ENCODE measurements at places on chromosomes 5 and 9.

- DNase-seq, result no peak
Observed at GRCh38 chr5:66710557-66711088, 114.4 kb downstream of the MAST4 start.

- no peak for DNase-seq
Observed at GRCh38 chr5:41161271-41161670, 52.1 kb downstream of the C6 start.

DNA sequence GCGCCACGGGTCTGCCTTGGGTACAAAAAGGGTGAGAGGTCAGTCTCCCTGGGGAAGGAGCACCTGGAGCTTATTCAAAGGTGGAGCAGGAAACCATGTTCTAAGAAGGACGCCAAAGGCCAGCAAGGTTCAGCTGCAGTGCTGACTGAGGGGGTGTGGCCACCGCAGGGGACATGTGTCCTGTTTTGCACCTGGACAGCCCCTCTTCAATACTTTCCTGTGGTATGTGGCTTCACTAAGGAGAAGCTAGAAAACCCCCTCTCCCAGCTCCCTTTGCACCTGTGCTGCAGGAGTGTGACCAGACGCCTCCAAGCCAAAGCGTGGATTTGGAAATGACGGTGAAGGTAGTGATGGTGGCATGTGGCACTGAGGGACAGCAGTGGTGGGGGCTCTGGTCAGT is 23.6 kb downstream of the TRIM14 start:
- DNase-seq, result no peak

GRCh38 chr5:35096216-35096615 is 48.5 kb upstream of the AGXT2 start:
- no peak for DNase-seq

- DNase-seq, result no peak
Observed at GRCh38 chr5:154369682-154370081, 76.1 kb upstream of the SAP30L start.

GRCh38 chr5:40681363-40682153 is 1.8 kb downstream of the PTGER4 start:
- DNase-seq, result no peak

DNA sequence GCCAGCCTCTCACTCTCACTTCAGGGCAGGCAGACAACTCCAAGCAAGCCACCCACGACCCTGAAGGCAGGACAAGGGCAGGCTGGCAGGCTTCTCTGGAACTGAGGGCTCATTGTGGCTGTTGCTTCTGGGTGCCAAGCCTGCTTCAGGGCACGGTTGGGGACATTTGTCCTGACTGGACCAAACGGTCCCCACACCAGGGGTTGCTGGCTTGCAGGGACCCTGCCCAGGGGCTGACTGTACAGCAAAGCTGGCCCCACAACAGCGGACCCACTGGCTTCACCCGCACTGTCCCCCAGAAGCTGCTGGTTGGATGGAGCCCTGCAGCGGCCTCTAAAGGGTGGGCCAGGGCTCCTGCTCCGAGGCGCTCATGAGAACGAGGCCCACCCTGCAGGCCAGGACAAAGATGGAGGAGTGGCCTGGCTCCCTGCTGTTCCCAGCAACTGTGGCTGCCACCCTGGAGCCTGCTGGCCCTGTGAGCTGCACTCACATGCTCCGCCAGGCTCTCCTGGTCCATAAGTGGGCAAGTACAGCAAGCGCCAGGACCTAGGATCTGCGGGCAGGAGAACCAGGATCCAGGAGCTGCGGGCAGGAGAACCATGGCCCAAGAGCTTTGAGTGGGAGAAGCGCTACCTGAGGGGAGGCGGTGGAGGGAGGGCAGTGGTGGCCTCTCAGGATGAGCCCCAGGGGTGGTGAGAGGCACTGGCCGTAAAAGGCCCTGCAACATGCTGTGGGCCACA is 34.4 kb upstream of the NSMF start:
- no peak for DNase-seq

DNA sequence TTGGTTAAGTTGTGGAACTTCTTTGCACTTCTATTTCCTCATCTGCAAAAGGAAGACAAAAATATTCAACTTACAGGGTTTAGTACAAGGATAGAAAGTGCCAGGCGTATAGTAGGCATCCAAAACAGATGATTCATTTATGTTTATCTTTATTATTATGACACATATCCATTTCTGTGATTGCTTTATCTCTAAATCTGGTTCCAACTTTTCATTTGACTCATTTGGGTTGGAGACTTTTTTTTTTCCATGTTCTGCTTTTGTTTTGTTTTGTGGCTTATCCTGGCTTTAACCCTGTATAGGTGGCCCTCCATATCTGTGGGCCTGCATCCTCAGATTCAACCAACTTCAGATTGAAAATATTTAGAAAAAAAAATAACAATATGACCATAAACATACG is 186.7 kb upstream of the SLC24A2 start:
- no peak for DNase-seq

DNA sequence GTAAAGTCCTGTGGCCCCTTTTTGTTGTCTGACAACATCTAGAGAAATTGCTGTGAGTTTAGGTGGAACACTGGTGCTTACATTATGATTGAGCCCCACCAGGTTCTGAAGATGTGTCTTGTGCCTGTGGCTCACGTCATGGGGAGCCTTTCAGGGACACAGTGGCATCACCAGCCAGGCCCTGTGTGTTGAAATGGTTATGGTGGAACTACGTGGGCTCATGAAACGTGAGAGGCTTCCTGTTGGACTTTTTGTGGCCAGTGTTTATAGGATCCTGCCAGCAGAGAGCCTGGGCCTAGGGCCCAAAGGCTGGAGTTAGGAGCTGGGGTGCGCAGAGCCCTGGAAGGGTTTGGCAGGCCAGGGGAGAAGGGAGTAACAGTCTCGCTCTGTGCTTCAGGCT is 46.8 kb downstream of the TENT4A start:
- no peak for DNase-seq

GRCh38 chr5:172009536-172010270 is 3.3 kb upstream of the FBXW11 start:
- no peak for DNase-seq

GRCh38 chr5:78221964-78222451 is 72.5 kb downstream of the AP3B1 start:
- DNase-seq, result no peak

DNA sequence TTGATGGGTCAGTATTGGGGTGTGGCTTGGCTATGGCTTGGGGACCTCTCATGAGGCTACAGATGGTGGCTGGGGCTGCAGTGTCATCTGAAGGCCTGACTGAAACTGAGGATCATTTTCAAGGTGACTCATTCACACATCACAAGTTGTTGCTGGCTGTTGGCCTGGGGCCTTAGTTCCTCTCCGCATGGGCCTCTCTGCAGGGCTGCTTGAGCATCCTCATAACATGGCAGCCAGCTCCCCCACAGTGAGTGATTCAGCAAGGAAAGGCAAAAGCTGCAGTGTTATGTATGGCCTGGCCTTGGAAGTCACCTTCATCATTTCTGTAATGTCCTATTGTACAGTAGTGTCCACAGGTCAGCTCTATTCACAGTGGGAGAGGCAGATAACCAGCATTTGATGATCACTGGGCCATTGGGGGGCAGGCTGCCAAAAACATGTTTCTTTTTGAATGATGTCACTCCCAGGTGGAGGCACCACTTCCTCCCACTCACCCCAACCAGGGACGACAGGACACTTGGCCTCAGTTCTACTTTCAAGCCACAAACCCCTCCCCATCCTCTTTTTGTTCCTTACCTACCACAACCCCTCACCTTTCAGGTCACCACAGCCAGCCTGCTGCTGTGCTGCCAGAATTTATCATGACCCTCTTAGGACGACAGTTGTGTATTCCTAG is 14.4 kb downstream of the FGD3 start:
- DNase-seq, result no peak

DNA sequence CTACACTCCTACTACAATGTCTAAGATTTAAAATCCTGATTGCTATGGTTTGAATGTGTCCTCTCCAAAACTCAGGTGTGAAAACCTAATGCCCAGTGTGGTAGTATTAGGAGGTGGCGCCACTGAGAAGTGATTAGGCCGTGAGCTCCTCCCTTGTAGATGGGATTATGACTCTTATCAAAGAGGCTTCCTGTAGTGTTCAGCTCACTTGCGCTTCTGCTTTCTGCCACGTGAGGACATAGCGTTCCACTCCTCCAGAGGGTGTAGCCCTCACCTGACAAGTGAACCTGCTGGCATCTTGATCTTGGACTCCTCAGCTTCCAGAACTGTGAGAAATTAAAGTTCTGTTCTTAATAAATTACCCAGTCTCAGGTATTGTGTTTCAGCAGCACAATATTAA is 33.0 kb upstream of the WHRN start:
- DNase-seq, result no peak

DNA sequence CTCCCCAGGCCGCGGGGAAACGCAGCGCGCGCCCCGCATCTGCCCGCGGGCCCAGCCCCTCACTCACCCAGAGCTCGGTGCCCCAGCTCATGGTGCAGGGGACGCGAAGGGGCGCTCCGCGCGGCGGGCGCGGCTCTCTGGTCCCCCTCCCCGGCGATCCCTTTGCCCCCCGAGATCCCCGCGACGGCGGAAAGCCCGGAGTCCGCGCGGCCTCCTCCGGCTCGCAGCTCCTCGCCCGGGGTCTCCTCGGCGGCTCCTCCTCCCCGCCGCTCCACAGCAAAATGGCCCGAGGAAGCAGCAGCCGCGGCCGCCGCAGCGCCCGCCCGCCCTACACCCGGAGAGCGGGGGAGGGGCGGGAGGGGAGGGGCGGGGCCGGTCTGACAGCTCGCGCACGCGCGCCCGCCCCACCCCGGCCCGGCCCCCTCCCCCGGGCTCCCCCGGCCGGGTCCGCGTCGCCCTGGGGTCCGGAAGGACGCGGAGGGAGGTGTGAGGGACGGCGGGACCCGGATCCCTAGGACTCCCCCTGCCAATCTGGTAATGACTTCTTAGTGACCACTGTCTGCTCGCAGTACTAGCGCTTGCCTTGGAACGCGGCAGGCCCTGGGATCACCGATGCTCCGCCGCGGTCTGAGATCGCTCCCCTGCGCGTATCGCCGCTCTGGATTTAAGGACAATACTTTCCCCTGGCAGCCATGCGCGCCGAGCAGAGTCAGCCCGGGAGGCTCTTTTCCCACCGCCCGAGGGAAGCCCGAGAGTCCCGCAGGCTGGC is at the start of gene FNBP1:
Gene FNBP1 (minus strand): TSS at position 305 of the 769 bp plus-strand sequence. CDS start 214 bp downstream, at position 91.
- peak; percentile 49 for DNase-seq

DNA sequence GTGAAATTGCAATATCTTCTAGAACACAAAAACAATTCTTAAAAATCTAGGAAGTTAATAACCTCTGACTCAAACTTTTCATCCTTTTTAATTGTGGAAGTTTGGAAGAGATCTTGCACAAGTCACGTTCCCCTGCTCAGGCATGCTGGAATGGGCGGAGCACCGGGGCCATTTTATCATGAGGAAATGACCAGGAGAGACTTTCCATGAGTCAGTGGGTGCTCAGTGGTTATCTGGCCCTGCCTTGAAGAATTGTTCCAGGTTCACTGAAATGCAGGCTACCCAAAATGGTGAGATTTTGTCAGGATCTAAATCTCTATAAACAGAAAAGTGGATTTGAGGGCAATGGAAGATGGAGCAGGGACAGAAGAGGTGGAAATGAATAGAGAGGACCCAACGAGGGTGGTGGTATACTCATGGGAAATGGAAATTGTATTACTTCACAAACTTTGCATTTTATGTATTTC is 61.2 kb downstream of the FYB1 start:
- DNase-seq, result no peak
